ENCODE measurements at places on chromosomes 4 and X. TPM values are rescaled to one million over a fixed set of nuclear protein-coding genes. Genes with fewer than 3 reads are reported as not detected.

The ADRA2C gene
- polyA plus RNA-seq, result not detected

The ETNPPL gene
- not detected for polyA plus RNA-seq

DNA sequence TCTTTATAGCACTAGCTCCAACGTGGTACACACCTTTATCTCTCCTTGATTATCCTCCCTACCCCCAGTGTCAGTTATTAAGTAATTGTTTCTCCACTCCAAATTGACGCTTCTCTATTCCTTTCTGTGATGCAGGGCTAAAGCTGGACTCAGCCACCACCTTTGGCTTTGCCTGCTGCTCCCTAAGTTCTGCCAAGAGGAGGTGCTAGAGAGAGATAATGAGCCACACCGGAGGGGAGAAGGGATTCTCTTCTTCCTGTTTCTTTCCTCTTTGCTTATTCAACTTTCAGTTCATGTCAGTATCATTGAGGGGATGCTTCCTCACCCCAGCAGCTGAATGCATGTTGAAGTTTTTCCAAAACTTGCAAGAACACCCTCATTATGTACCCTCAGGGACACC lies 176.5 kb downstream of the GBA3 start:
- H3K36me3 ChIP-seq, result no peaks in the 10 kb centered on the region
- no peaks in the 10 kb centered on the region for H3K4me1 ChIP-seq
- H3K27me3 ChIP-seq, result no peaks in the 10 kb centered on the region
- DNase-seq, result no peak

DNA sequence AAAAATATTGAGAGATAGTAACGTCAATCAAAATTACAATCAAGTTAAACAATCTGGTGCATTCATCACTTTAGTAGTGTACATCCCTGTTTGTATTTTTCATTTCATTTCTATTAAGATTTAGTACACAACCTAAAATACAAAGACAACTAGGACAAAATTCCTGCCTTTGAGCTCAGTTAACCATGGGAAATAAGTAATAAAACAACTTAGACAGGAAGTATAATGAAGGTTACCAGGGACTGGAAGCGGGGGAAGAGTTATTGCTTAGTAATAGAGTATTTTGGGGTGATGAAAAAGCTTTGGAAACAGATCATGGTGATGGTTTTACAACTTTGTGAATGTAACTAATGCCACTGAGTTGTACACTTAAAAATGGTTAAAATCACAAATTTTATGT lies 25.6 kb upstream of the ATXN3L start:
- H3K4me3 ChIP-seq, result no peak overlapping the region
- no peak overlapping the region for H3K27ac ChIP-seq
- no peaks in the 10 kb centered on the region for H3K27me3 ChIP-seq
- DNase-seq, result no peak
- no peaks in the 10 kb centered on the region for H3K4me1 ChIP-seq
- no peaks in the 10 kb centered on the region for H3K36me3 ChIP-seq

GRCh38 chrX:136731798-136732197 lies 48.9 kb downstream of the ARHGEF6 start:
- H3K4me3 ChIP-seq, result no peak overlapping the region
- peaks cover 4% of the 10 kb centered on the region for H3K36me3 ChIP-seq
- no peak overlapping the region for H3K27ac ChIP-seq
- DNase-seq, result no peak

DNA sequence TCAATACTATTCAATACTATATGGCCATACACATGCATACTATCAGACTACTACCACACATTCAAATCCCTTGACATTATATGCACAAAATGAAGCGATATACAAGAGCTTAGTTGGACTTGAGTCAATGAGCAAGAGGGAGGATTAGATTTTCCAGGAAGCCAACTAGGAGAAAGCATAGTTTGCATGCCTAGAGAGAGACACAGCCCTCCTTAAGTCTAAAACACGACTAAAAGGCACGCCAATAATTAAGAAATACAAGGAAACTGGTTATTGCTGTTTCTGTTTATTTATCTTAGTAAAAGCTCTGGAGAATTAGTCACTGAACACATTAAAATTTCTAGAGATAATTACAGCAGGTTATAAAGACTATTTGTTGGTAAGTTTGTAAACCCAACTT lies 21.8 kb downstream of the MBNL3 start:
- H3K27ac ChIP-seq, result no peak overlapping the region
- H3K36me3 ChIP-seq, result no peaks in the 10 kb centered on the region
- H3K4me3 ChIP-seq, result no peak overlapping the region
- no peak for DNase-seq
- peaks cover 3% of the 10 kb centered on the region for H3K27me3 ChIP-seq
- H3K4me1 ChIP-seq, result peaks cover 3% of the 10 kb centered on the region

GRCh38 chrX:111779582-111779981 lies 96.4 kb upstream of the TRPC5OS start:
- no peak for DNase-seq
- no peak overlapping the region for H3K4me3 ChIP-seq
- no peak overlapping the region for H3K27ac ChIP-seq
- H3K4me1 ChIP-seq, result peaks cover 11% of the 10 kb centered on the region

Measured in immature natural killer cell (primary cell).